NCI-H2227 treated with DMSO at 0.1 percent for 48 hours (cell line): ENCODE measurements at places on chromosomes 7 and 10.

DNA sequence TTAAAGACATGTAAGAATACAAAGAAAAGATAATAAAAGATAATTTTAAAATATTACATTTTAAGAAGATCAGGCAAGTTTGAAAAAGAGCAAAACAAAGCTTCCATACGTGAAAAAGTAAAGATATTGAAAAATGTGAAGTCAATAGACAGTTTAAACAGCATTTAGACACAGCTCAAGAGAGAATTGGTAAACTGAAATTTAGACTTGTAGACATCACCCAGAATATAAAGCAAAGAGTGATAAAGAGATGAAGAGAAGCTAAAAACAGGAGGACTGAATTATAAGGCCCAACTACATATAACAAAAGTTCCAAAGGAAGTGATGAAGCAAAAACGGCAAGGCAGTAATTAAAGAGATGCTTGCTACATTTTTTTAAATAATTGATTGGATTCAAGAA, 13.8 kb downstream of the ADAM12 start:
- DNase-seq, result no peak

DNA sequence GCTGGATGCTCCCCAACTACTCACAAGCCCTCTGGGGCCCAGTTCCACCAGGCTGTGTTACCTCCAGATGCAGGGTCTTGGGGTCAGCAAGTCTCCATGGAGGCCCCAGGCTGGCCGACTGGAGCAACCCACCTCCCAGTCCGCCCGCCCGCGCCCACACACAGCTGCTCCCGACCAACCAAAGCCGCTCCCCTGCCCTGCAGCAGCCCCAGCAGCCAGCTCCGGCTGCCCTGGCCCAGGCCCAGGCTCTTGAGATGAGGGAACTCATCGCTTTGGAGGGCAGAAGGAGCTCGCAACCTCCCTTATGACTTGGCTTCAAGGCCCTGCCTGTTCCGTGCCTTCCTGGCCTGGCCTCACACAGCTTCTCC, 47.2 kb downstream of the LRRC20 start:
- no peak for DNase-seq

DNA sequence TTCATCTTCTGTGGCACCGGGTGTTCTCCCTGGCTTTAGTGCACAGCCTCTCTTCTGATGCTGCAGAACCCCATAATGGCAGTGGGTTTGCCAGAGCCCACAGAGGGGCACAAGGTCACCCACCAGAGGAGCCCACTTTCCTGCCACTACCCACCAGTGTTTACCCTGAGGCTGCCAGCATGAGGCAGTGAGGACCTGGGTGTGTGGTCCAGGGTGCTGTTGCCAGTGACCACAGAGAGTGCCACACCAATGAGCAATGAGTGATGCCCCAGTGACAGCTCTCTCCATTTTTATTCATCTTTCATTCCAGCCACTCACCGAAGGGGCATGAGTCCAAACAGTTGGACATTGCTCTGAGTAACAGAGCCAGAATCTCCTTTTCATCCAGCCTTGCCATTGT, 34.8 kb downstream of the MTURN start:
- no peak for DNase-seq

DNA sequence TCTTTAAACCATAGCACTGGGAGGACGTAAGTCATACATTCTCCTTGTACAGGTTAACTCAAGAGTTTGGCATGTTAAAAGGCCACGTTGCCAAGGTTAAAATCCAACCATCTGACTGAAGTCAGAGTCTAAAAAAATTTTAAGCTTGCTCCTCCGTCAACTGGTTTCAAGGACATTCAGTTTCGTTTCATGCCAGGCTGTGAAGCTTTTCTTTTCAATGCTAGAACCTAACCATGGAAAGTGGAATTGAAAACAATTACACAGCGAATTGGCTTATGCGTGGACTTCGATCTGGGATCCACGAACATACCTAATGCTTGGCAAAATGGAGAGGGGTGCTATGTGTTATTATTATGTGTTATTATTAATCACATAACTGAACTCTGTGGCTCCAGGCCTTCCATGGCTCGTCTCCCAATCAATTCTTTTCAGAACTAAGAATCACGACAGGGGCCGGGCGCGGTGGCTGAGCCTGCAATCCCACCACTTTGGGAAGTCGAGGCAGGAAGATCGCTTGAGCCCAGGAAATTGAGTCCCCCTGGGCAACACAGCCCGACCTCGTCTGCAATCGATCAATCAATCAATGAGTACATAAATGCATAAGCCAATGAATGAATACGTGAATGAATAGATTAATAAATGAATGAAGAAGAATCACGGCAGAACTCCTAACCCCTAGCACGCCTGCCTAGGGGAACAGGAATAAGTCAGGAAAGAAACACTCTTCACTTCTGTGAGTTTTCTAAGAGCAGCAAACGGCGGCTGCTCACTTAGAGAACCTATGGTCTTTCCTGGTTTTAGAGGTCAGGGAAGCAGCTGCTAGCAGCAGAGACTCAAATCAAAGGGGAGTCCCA, 733 bp upstream of the ARL5B start:
- DNase-seq, result no peak

DNA sequence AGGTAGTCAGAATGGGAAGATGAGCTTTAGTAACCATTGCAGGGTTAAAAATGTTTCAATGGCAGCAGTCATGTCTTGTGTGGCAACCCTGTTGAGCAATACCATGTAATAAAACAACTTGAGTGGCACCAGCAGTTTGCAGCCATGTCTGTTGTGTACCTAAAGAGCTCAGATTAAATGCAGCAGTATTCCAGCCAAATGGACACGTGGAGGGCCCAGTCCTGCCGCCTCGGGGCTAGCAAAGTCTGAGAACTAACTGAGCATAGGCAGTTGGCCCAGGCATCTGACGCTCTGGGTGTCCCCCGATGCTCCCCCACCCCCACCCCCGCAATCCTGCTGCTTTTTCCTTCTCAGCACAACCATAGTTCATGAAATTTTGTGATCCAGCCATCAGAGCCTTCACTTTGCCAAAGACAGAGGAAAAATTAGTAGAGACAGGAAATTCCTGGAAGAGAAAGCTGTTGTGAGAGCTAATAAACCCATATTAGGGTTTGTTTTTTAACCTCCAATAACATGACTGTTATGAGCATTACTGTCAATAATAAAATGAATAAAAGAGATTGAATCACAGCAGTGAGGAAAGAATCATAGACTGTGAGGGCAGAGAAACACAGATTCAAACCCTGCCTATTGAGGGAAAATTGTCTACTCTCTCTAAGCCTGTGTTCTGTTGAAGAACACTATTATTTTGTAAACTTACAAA, 220.6 kb upstream of the RHOBTB1 start:
- no peak for DNase-seq
